Activated naive CD8-positive, alpha-beta T cell treated with anti-CD3 and anti-CD28 coated beads, Interleukin-2, amount 50 U/mL, for 24 hours (primary cell): ENCODE measurements at places on chromosomes 2 and 18.

DNA sequence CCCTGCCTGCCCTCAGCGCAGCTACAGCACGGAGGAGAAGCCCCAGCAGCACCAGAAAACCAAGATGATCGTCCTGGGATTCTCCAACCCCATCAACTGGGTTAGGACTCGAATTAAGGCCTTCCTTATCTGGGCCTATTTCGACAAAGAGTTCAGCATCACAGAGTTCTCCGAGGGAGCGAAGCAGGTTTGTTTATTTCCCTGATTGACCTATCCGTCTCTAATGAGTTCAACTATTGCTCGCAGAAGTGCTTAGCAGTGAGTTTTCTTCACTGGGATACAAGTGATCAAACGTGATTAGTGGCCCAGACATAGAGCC, 639 bp downstream of the MAIP1 start:
- H3K4me1 ChIP-seq: peaks cover 56% of the 10 kb centered on the region
- no peak for DNase-seq
- peak overlapping the region; percentile 99 for H3K4me3 ChIP-seq
- no peaks in the 10 kb centered on the region for H3K27me3 ChIP-seq
- H3K27ac ChIP-seq: peak overlapping the region; percentile 95
- peaks cover 24% of the 10 kb centered on the region for H3K36me3 ChIP-seq

DNA sequence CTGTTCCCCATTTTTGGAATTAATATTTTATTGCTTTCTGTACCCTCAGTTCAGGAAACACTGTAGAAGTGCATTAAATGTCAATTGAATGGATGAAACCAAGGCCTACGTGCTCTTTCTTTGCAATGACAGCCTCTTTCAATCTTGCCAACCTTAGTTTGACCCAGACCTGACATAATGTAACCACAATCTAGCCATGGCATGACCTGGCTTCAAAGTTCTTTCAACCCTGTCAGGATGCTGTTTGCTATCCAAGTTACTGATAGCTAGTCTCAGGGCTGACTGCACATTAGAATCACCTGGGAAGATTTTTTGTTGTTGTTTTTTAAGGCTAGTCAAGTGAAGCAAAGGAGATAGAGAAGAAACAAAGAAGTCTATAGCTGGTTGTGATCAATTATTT, 190.9 kb upstream of the PKDCC start:
- peaks cover 13% of the 10 kb centered on the region for H3K27me3 ChIP-seq
- no peak overlapping the region for H3K4me3 ChIP-seq
- DNase-seq: no peak
- H3K27ac ChIP-seq: no peak overlapping the region
- H3K36me3 ChIP-seq: no peaks in the 10 kb centered on the region
- H3K4me1 ChIP-seq: peaks cover 5% of the 10 kb centered on the region

- peaks cover 9% of the 10 kb centered on the region for H3K4me1 ChIP-seq
- no peaks in the 10 kb centered on the region for H3K36me3 ChIP-seq
- peaks cover 5% of the 10 kb centered on the region for H3K27me3 ChIP-seq
- no peak for DNase-seq
Observed at GRCh38 chr18:9863282-9863681, 22.5 kb upstream of the TXNDC2 start.

GRCh38 chr2:220460257-220460985, 833.0 kb downstream of the SLC4A3 start:
- no peaks in the 10 kb centered on the region for H3K36me3 ChIP-seq
- H3K27me3 ChIP-seq: no peaks in the 10 kb centered on the region
- DNase-seq: no peak
- H3K4me3 ChIP-seq: no peak overlapping the region
- no peak overlapping the region for H3K27ac ChIP-seq

DNA sequence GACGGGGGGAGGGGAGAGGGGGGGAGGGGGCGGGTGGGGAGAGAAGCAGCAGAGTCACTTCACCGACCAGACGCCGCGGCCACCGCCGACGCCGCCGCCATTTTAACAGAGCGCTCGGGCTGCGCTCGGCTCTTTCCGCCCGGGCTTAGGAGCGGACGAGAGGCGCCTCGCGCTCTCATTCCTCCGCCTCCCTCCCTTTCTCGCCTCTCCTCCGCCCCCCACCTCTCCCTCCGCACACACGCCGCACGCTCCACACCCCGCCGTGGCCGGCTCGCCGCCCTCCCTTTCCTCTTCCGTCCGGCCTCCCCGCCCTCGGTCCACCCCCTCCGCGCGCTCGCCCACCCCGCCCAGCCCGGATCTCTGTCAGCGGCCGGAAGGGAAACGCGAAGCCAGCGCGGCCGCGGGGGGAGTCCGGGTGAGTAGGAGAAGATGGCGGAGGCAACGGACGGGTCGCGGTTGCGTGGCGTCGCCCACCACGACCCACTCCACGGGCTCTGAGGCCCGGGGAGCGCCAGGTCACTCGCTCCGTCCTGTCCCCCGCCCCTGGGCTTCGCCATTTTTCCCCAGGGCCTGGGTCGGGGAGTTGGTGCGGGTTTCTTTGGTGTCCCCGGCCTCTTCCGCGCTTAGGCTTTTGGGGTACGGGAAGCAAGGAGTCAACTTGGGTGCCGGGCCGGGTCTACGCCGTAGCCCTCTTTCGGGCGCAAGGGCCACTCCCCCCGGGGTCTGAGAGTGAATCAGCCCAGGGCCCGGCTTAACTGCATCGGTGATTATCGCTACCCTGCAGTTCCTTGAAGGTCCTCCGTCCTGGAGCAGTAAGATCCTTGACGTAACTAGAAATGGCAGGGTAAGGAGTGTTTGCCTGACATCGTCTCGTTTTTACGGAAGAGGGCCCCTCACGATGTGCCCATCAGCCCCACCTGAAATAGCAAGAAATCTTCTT, at the start of gene USP34:
Gene USP34 (minus strand): TSS at position 123 of the 940 bp plus-strand sequence. CDS start 395 bp downstream, outside the sequence.
- H3K36me3 ChIP-seq: peaks cover 12% of the 10 kb centered on the region
- peak within 1 kb of the TSS; percentile 91 for H3K4me3 ChIP-seq
- H3K27me3 ChIP-seq: no peaks in the 10 kb centered on the region
- H3K4me1 ChIP-seq: peaks cover 32% of the 10 kb centered on the region
- H3K27ac ChIP-seq: peak within 1 kb of the TSS; percentile 90

GRCh38 chr2:69798290-69798908, 31.1 kb upstream of the GMCL1 start:
- peak overlapping the region; percentile 54 for H3K4me3 ChIP-seq
- H3K27ac ChIP-seq: no peak overlapping the region
- H3K4me1 ChIP-seq: peaks cover 17% of the 10 kb centered on the region

- no peaks in the 10 kb centered on the region for H3K4me1 ChIP-seq
- H3K4me3 ChIP-seq: no peak overlapping the region
- H3K36me3 ChIP-seq: no peaks in the 10 kb centered on the region
- no peak for DNase-seq
- no peak overlapping the region for H3K27ac ChIP-seq
Observed at GRCh38 chr2:204127238-204127637, 190.7 kb downstream of the ICOS start.

- no peaks in the 10 kb centered on the region for H3K4me1 ChIP-seq
- H3K36me3 ChIP-seq: peaks cover 14% of the 10 kb centered on the region
- no peak for DNase-seq
- H3K27me3 ChIP-seq: no peaks in the 10 kb centered on the region
Observed at GRCh38 chr2:24857746-24858145, 62.3 kb downstream of the ADCY3 start.

- H3K4me1 ChIP-seq: no peaks in the 10 kb centered on the region
- no peak for DNase-seq
- no peaks in the 10 kb centered on the region for H3K27me3 ChIP-seq
- no peaks in the 10 kb centered on the region for H3K36me3 ChIP-seq
- no peak overlapping the region for H3K4me3 ChIP-seq
Observed at GRCh38 chr2:149443150-149443549, 112.8 kb downstream of the LYPD6 start.

DNA sequence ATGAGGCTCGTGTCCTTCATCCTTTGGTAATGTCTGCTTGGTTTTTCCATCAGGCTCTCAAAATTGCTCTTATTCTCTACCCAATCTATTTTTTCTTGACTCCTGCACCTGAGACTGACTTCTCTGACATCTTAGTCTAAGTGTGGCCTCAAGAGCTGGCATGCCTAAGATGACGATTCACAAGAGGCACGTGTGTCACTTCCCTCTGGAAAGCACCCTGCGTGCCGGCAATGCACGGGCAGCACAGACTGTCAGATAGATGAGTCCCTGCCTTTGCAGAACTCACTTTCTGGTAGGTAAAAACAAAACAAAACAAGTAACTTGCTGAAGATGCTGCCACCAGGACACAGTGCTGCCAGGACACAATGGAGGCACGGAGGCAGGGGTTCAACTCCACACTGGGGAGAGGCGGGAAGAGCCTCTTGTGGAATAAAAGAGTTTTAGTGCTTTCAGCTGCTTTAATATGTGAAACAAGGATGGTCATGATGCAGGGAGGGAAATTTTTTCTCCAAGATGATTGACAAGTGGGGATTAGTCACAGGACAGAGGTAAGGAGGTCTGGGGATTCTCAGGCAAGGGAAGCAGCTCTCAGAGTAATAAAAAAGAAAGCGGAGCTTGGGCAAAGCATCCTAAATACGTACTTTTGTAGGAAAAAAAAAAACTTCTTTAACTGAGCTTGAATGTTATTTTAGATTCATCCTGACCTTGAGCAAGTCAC, 27.3 kb downstream of the CYB5A start:
- H3K36me3 ChIP-seq: no peaks in the 10 kb centered on the region
- no peak for DNase-seq
- H3K4me3 ChIP-seq: no peak overlapping the region
- peak overlapping the region; percentile 64 for H3K27ac ChIP-seq
- H3K27me3 ChIP-seq: no peaks in the 10 kb centered on the region

DNA sequence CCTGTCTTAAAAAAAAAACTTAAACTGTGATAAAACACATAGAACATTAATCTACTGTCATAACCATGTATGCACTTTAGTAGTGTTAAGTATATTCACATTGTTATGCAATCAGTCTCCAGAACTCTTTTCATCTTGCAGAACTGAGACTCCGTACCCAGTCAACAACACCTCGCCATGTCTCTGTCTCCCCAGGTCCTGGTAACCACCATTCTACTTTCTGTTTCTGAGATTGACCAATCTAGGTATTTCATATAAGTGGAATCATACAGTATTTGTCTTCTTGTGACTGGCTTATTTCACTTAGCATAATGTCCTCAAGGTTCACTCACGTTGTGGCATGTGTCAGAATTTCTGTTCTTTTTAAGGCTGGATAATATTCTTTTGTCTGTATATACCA, 290.8 kb upstream of the CXCR4 start:
- H3K4me3 ChIP-seq: no peak overlapping the region
- no peaks in the 10 kb centered on the region for H3K36me3 ChIP-seq
- no peak overlapping the region for H3K27ac ChIP-seq
- H3K27me3 ChIP-seq: peaks cover 24% of the 10 kb centered on the region
- DNase-seq: no peak

- peaks cover 13% of the 10 kb centered on the region for H3K4me1 ChIP-seq
- peaks cover 21% of the 10 kb centered on the region for H3K27me3 ChIP-seq
- H3K27ac ChIP-seq: no peak overlapping the region
- no peak overlapping the region for H3K4me3 ChIP-seq
- H3K36me3 ChIP-seq: no peaks in the 10 kb centered on the region
Observed at GRCh38 chr18:48983793-48984437, 33.1 kb upstream of the SMAD7 start.

- no peak overlapping the region for H3K4me3 ChIP-seq
- no peak overlapping the region for H3K27ac ChIP-seq
- no peak for DNase-seq
- peaks cover 48% of the 10 kb centered on the region for H3K27me3 ChIP-seq
- no peaks in the 10 kb centered on the region for H3K4me1 ChIP-seq
Observed at GRCh38 chr18:12254820-12255511, 805 bp downstream of the CIDEA start.

- H3K27me3 ChIP-seq: no peaks in the 10 kb centered on the region
- no peak for DNase-seq
- no peak overlapping the region for H3K27ac ChIP-seq
- no peaks in the 10 kb centered on the region for H3K36me3 ChIP-seq
Observed at GRCh38 chr2:159126432-159127022, 158.1 kb downstream of the TANC1 start.

- peaks cover 4% of the 10 kb centered on the region for H3K36me3 ChIP-seq
- peaks cover 72% of the 10 kb centered on the region for H3K4me1 ChIP-seq
- peak; percentile 28 for DNase-seq
- H3K27me3 ChIP-seq: no peaks in the 10 kb centered on the region
- peak overlapping the region; percentile 69 for H3K4me3 ChIP-seq
- H3K27ac ChIP-seq: peak overlapping the region; percentile 40
Observed at GRCh38 chr2:10300997-10301940, 1.4 kb upstream of the HPCAL1 start.

DNA sequence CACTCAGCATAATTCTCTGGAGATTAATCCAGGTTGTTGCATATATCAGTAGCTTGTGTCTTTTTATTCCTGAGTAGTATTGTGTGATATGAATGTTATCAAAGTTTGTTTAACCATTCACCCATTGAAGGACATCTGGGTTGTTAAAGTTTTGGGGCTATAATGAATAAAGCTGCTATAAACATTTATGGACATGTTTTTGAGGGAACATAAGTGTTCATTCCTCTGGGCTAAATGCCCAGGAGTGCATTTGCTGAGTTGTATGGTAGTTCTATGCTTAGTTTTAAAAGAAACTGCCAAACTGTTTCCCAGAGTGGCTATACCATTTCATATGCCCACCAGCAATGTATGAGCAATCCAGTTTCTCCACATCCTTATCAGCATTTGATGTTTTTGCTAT, 21.8 kb upstream of the KCNJ13 start:
- H3K36me3 ChIP-seq: peaks cover 52% of the 10 kb centered on the region
- no peaks in the 10 kb centered on the region for H3K27me3 ChIP-seq
- no peak overlapping the region for H3K27ac ChIP-seq

DNA sequence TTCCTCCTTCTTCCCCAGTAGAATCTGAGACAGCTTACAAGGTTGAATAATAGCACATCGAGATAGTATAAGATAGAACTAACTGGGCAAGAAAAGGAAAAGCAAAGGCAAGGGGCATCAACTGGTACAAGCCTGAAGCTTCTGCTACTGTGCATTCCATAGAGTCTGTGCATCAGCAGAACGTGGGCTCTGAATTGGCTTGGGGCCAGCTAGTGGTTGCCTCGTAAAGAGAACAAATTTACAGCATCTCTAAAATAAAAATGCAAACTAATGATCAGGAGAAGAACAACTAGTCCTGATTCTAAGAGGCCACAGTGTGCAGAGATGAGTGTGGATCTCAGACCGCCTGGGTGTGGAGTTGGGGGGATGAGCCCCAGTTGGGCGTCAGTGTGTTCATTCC, 36.6 kb downstream of the UPP2 start:
- H3K27ac ChIP-seq: no peak overlapping the region
- DNase-seq: no peak
- peaks cover 4% of the 10 kb centered on the region for H3K27me3 ChIP-seq
- no peaks in the 10 kb centered on the region for H3K36me3 ChIP-seq
- H3K4me3 ChIP-seq: no peak overlapping the region

- no peaks in the 10 kb centered on the region for H3K36me3 ChIP-seq
- no peak for DNase-seq
- H3K27ac ChIP-seq: no peak overlapping the region
- H3K4me3 ChIP-seq: no peak overlapping the region
- peaks cover 38% of the 10 kb centered on the region for H3K27me3 ChIP-seq
Observed at GRCh38 chr18:36247036-36247435, 50.5 kb upstream of the FHOD3 start.

GRCh38 chr2:40384714-40385113, 67.2 kb downstream of the SLC8A1 start:
- DNase-seq: no peak
- no peaks in the 10 kb centered on the region for H3K4me1 ChIP-seq
- H3K27me3 ChIP-seq: no peaks in the 10 kb centered on the region
- peaks cover 3% of the 10 kb centered on the region for H3K36me3 ChIP-seq
